ENCODE measurements at places on chromosomes 3 and 15.

DNA sequence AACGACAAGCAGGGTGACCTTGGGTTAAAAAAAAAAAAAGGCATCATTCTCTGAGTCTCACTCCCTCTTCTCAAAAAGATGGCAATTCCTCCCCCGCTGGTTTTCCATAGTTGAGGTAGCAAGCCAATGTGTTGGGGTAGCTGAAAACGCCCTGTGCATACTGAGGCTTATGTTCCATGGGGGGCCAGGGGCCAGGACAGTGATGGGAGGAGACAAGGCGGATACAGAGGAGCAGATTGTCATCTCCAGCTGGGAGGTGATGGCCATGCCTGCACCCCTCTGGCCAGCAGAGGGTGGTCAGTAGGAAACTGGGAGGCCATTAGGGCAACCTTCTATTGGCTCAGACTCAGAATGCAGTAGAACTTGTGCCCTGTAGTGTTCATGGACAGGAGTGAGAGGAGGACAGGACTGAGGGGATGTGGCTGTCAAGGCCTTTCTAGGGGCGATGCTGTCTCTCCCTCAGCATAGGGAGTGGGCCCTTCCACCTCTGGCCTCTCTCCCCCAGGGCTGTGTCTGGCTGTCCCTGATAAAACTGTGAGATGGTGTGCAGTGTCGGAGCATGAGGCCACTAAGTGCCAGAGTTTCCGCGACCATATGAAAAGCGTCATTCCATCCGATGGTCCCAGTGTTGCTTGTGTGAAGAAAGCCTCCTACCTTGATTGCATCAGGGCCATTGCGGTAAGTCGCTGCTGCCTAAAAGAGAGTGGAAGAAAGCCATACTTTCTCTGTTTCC, 1.9 kb downstream of the TF start:
- DNase-seq = no peak

DNA sequence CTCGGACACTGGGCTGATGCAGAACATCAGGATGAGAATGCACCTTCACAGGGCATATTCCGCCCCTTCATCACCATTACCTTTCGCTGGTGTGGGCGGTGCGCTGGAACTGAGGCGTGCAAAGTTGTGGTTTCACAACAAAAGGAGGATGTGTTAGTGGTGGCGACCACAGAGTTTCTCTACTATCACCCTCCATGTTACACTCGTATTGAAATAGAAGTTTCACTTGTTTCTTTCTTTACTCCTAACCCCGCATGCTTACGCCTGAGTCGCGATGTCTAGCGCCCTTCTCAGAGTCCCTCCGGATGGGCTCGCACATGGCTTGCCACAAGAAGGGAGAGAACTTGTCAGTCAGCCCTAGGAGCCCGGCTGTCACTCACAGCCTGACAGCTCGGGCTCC, 148.7 kb downstream of the GABRB3 start:
- no peak for DNase-seq

DNA sequence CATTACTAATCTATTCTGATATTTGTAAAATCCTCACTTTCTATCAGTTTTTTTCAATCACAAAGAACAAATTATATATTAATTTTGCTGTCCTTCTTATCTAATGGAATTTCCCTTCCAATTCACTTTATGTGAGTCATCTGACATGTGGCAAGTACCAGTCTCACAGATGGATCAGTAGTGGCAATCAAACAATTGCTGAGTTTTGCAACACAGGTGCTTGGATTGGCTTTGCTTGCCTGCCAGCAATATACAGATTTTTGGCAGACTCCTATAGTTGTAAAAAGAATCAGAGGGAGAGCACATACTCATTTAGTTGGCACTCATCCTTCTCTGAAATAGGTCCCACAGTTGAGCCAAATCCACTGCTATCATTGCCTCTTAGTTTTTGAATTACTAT, 83.7 kb downstream of the BCHE start:
- no peak for DNase-seq

DNA sequence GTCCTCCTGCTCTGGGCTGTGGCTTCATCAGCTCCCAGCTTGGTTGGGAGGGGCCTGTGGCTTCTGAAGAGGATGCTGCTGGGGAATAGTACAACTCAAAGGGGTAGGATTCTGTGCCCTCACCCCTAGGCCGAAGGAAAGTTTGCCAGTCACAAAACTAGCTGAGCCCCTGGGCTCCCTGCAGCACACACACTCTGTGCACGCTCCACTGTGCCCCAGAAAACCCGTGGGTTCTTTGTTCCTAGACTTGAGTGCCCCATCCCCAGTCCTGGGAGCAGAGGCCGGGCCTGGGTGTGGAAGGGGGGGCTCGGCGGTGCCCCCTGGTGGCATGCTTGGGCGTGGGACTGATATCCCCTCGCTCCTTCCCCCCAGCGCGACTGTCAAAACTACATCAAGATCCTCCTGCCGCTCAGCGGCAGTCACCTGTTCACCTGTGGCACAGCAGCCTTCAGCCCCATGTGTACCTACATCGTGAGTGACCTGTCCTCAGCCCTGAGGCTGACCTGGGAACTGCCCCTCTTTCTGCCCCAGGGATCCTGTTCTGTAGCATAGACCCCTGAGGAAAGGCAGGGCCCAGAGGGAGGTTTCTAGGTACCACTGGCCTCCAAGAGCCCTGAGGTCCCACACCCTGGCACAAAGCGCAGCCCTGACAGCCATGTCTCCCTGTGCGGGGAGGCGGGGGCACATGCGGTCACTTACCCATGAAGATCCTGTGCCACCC, 14.2 kb downstream of the CIB1 start:
- DNase-seq = peak; percentile 9

DNA sequence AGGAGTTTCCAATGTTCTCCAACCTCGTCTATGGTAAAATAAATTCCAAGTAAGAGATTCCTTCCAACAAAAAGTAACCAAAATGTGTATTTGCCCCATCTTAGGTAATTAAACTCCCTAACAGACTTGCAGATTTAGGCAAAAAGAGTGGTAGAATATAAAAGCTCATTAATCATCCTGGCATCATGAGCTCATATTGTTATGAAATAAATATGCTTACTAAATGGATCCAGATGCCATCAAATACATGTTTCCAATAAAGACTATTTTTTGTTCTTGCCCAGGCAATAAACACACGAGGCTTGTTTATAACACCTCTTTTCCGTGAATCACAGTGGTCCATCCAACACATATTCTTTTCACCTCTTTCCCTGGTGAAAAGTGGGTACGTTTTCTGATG, 189.4 kb downstream of the THSD4 start:
- no peak for DNase-seq

DNA sequence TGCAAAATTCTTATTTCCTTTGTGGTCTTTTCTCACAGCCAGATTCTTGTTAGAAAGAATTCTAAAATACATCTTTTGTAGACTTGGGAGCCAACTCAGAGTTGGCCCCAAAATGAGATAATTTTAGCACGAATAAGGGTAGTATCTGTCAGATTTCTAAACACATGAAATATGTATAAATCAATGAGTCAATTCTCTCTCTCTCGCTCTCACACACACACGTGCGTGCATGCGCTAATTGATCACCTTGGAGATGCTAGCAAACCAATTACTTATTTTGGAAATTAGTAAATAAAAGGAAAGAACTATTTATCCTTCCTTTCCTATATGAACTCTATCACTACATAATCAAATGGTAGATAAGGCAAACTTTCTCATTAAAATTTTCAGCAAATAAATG, 32.9 kb upstream of the PIK3R4 start:
- DNase-seq = no peak

DNA sequence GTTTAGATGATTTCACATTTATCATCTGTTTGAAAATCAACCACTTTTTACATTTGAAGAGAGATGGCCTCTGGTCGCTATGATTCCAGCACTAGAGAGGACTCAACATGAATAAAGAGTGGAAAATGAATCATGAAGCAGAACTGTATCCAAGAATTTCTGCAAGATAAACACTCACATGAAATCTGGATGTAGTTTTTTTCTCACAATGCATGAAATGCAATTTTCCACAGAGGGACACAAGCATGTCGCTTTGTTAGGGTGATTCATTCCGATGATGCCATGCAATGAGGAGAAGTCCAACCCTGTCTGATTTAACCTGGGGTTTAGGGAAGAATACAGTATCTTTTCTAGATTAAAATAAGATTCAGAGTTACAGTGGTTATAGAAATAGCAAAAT, 50.4 kb upstream of the ADCY5 start:
- no peak for DNase-seq

- no peak for DNase-seq
Measured at GRCh38 chr15:69509131-69509530, 56.5 kb downstream of the RPLP1 start.

DNA sequence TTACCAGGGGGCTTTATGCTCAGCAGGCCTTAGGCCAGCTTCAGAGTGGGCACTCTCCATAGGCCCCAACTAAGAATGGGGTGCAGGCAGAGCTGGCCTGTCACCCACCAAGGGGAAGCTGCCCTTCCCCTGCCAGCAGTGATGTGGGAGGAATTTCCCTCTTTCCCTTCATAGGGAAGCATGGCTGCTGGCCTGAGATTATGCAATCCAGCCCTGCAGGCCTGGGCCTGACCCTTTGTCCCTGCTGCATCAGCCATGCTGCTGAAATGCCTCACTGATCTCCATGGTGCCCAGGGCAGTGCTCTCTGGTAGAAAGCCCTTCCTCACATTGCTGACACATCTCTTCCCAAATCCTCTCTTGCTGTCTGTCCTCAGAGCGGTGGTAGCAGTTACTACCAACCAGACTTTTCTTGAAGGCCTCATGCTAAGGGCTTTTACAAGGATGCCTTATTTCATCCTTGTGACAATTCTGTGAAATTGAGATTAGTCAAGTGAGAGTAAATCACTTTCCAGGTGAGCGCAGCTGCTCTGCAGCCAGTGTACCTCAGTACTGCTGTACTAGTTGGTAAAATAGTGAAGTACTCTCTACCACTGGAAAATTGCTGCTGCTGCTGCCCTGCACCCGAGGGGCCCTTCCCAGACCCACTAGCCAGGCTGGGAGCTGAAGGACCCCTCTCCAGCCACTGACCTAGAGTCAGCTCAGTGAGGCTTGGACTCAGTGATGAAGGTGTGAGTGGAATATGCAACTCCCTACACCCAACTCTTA, 33.8 kb downstream of the MRAS start:
- DNase-seq = no peak

DNA sequence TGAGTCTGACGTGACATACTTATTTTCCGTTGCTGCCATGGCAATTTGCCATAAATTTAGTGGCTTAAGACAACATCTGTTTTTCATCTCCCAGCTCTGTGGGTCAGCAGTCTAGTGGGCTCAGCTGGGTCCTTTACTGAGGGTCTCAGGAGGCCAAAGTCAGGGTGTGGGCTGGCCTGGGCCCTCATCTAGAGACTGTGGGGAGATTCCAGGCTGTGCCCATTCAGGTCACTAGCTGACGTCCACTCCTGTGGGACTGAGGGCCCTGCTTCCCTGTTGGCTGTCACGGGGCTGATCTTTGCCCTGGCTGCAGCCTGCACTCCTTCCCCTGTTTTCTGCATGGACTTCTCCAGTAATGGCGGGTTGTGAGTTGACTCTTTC, 19.1 kb downstream of the FGD5 start:
- DNase-seq = no peak

DNA sequence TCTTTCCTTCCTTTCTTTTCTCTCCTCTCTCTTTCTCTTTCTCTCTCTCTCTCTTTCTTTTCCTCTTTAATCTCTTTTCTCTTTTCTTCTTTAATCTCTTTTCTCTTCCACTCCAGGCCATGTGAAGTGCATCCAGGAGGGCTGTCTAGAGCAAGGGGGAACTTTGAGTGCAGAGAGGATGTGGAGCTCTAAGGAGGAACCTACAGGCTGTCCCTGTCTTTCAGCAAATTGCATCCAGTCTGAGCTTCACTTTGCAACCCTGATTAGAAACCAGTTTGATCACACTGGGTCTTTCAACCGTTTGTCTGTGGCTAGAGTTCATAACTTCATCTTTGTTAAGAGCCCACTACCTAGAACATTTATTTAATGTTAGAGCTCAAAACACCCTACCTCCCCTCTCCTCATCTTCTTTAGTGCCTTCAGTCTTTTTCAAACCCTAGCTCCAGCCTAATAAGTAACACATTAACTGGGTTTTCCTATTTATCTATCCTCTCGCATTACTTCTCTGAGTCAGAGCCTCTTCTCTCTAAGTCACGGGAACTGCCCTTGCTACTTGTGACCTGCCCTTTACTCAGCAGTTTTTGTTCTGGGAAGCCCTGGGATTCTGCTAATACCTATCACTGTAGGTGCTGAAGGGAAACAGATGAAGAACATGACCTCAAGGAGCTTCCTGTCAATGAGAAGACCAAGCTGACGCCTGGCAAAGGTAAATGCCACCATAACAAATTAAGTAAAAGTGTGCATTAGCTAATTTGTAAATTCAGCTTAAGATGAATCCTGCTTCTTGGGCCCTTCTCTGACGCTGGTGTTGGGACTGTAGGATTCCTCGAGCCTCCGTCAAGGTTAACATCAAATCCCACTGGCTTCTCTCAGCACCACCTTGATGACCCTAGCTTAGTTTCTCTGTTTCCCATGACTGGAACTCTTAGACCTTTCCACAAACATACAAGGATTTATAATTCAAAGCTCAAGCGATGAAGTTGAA, at the start of gene GCNT3:
Gene GCNT3 (plus strand): TSS at position 508 of the 985 bp plus-strand sequence. CDS start 6,456 bp downstream, outside the sequence.
- DNase-seq = no peak

DNA sequence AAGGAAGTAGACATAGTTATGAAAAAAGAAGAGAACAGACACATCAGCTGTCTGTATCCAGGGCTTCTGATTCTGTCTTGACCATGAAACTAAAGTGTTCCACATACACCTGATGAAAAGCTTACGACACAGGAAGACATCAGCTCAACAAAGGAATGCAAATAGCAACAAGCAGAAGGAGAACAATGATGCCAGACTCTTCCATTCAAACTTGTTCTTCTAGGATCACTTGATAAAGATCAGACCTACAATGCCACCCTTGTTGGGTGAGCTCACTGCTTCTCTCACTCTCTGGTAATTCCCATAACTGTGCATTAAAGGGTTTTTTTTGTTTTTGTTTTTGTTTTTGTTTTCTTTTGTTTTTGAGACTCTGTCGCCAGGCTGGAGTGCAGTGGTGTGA, 49.7 kb downstream of the GATM start:
- DNase-seq = no peak

DNA sequence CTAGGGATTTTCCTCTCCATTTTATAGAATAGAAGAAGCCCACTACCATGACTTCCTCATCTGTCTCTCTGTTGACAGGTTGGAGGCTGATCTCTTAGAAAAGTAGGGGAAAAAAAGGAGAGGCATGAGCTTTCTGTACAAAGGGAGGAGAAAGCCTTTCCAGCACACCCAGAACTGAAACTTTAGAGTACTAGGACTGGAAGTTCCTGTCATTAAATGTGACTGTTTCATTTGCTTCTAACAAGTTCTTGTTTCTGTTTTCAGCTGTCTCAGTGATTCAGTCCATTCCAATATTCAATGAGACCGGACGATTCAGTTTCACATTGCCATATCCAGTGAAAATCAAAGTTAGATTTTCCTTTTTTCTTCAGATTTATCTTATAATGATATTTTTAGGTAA, 39.0 kb downstream of the INTS14 start:
- DNase-seq = no peak

DNA sequence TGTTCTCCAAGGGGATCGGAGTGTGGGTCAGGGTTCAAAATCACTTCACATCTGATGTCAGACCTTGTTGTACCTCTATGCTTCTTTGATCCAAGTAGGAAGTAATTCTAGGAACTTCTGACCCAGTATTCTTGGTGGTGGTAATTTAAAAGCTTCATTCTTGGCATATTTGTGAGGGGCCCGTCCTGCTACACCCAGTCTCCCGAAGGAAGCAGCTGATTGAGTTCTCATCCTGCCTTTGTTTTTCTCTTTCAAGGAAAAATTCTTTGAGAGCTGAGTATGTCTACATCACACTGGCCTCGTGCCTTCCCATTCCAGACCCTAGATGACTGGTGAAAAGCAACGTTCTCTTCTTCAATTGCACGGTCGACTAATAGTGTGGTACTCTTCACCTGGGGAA, 234.4 kb upstream of the TPRG1 start:
- no peak for DNase-seq
